Suprapubic skin (tissue), 4 donors: ENCODE measurements at places on chromosomes 4 and X. TPM values are rescaled to one million over a fixed set of nuclear protein-coding genes. Genes with fewer than 3 reads are reported as not detected.

Gene IL2RG
- total RNA-seq, result 2.6 TPM

Gene ARAP2
- 108 TPM for total RNA-seq

Gene GNRHR
- total RNA-seq, result not detected

Gene DCX
- total RNA-seq, result not detected

Gene CRLF2
- 0.31 TPM for total RNA-seq

Gene TCEAL3
- total RNA-seq, result 11.9 TPM

Gene ARHGAP36
- not detected for total RNA-seq

Gene USP53
- total RNA-seq, result 50.7 TPM

DNA sequence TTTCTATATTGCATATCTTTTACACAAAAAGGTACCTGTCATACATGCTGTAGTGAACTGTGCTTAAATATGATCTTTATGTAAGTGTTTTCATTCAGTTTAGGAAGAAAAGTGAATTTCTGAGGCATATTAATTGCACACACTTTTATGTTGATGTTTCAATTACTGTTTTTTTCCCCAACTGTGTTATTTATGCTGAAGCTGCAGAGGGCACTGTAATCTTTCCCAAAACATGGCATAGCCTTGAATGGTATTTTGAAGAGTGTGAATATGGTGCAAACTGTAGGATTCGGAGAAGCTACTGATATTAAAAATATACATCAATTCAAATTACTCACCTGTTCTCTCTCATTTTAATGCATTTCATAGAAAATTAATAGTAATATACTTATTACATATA lies 6.0 kb upstream of the CENPE start:
- H3K36me3 ChIP-seq, result no peaks in the 10 kb centered on the region
- no peaks in the 10 kb centered on the region for H3K4me1 ChIP-seq
- no peak for DNase-seq
- no peak overlapping the region for H3K4me3 ChIP-seq
- no peak overlapping the region for H3K27ac ChIP-seq

GRCh38 chrX:47283015-47283771 lies 50.4 kb downstream of the USP11 start:
- H3K27ac ChIP-seq, result no peak overlapping the region
- H3K4me3 ChIP-seq, result no peak overlapping the region
- DNase-seq, result no peak
- no peaks in the 10 kb centered on the region for H3K36me3 ChIP-seq
- H3K4me1 ChIP-seq, result no peaks in the 10 kb centered on the region
- no peaks in the 10 kb centered on the region for H3K27me3 ChIP-seq

- H3K27ac ChIP-seq, result no peak overlapping the region
- no peak overlapping the region for H3K4me3 ChIP-seq
- DNase-seq, result no peak
- H3K36me3 ChIP-seq, result no peaks in the 10 kb centered on the region
- H3K27me3 ChIP-seq, result no peaks in the 10 kb centered on the region
Observed at GRCh38 chr4:10016169-10016568, 5.1 kb downstream of the SLC2A9 start.

GRCh38 chr4:94911106-94911505 lies 153.4 kb downstream of the BMPR1B start:
- DNase-seq, result no peak
- no peaks in the 10 kb centered on the region for H3K27me3 ChIP-seq
- H3K36me3 ChIP-seq, result no peaks in the 10 kb centered on the region

GRCh38 chr4:81930506-81931238 lies 443.1 kb downstream of the HNRNPD start:
- DNase-seq, result no peak
- H3K4me1 ChIP-seq, result no peaks in the 10 kb centered on the region
- H3K27ac ChIP-seq, result no peak overlapping the region
- no peaks in the 10 kb centered on the region for H3K36me3 ChIP-seq
- no peak overlapping the region for H3K4me3 ChIP-seq

DNA sequence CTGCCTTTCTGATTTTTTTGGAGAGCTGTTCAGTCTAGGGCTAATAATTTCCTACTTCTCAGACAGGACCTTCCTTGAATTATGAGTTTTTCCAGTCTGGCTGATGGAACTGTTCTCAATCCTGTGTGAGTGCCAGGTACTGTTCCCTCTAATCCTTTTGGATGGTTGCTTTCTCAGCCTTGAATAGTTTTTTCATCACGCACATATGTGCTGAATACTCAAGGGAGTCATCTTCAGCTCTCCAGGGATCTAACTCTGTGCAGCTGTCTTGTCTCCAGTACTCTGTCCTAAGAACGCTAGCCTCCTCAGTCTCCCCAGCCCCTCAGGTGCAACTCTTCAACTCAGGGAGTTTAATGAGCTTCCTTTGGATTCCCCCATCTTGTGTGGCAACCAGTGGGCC lies 93.2 kb downstream of the GASK1B start:
- H3K4me1 ChIP-seq, result no peaks in the 10 kb centered on the region
- H3K27ac ChIP-seq, result no peak overlapping the region
- no peaks in the 10 kb centered on the region for H3K36me3 ChIP-seq
- no peaks in the 10 kb centered on the region for H3K27me3 ChIP-seq
- H3K4me3 ChIP-seq, result no peak overlapping the region

- no peaks in the 10 kb centered on the region for H3K27me3 ChIP-seq
- no peak for DNase-seq
- peaks cover 7% of the 10 kb centered on the region for H3K4me1 ChIP-seq
- no peak overlapping the region for H3K4me3 ChIP-seq
Observed at GRCh38 chr4:100876546-100876945, 358.7 kb upstream of the EMCN start.

GRCh38 chr4:76430519-76431388 lies 4.3 kb upstream of the SHROOM3 start:
- H3K36me3 ChIP-seq, result no peaks in the 10 kb centered on the region
- H3K4me1 ChIP-seq, result peaks cover 14% of the 10 kb centered on the region
- H3K4me3 ChIP-seq, result no peak overlapping the region
- no peak for DNase-seq
- H3K27me3 ChIP-seq, result no peaks in the 10 kb centered on the region
